ENCODE measurements at places on chromosomes 6 and 20.

- no peak for DNase-seq
Observed at GRCh38 chr6:106520711-106521401, 108.4 kb downstream of the RTN4IP1 start.

- DNase-seq = no peak
Observed at GRCh38 chr20:10987651-10988383, 314.0 kb upstream of the JAG1 start.

GRCh38 chr6:83574783-83575182, 62.4 kb downstream of the PRSS35 start:
- DNase-seq = no peak

DNA sequence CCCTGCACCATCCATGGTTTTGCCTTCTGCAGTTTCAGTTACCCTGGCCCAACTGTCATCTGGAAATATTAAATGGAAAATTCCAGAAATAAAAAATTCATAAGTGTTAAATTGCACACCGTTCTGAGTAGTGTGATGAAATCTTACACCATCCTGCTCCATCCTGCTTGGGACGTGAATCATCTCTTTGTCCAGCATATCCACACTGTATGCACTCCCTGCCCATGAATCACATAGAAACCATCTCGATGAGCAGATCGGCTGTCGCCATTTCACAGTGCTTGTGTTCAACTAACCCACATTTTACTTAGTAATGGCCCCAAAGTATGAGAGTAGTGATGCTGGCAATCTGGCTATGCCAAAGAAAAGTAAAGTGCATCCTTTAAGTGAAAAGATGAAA, 105.9 kb upstream of the ID4 start:
- DNase-seq = peak; percentile 69

DNA sequence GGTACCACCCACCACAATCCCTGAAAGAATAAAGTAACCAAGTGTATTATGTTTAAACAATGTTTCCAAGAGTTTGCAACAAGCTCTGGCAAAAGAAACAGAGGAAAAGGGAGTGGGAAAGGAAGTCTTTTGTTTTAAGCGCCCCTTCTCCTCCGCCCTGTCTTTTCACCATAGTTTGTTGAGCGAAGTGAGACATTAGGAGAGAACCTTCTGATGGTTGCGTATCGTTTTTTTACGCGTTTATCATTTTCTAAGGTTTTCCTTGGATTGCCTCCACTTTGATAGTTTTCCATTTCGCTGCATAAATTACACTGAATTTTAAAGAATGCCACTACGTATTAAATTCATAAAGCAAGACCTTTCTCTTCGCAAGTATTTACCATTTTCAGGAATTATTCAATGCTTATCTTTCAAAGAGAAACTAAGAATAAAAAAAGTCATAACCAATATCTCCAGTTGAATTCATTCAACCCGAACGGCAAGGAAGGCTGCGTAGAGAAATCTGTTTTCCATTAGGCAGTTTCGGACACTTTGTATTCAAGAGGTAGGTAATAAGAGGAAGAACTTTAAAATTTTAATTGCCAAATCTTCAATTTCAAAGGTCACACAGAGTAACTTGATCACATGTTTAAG, 920 bp upstream of the EPHA7 start:
- no peak for DNase-seq

- no peak for DNase-seq
Observed at GRCh38 chr6:142192343-142192742, 45.3 kb downstream of the VTA1 start.

- no peak for DNase-seq
Observed at GRCh38 chr20:62020935-62021701, 44.6 kb downstream of the TAF4 start.

- DNase-seq = no peak
Observed at GRCh38 chr6:74070711-74071110, 374.7 kb downstream of the CD109 start.
